ENCODE measurements at places on chromosomes 1 and 21.

DNA sequence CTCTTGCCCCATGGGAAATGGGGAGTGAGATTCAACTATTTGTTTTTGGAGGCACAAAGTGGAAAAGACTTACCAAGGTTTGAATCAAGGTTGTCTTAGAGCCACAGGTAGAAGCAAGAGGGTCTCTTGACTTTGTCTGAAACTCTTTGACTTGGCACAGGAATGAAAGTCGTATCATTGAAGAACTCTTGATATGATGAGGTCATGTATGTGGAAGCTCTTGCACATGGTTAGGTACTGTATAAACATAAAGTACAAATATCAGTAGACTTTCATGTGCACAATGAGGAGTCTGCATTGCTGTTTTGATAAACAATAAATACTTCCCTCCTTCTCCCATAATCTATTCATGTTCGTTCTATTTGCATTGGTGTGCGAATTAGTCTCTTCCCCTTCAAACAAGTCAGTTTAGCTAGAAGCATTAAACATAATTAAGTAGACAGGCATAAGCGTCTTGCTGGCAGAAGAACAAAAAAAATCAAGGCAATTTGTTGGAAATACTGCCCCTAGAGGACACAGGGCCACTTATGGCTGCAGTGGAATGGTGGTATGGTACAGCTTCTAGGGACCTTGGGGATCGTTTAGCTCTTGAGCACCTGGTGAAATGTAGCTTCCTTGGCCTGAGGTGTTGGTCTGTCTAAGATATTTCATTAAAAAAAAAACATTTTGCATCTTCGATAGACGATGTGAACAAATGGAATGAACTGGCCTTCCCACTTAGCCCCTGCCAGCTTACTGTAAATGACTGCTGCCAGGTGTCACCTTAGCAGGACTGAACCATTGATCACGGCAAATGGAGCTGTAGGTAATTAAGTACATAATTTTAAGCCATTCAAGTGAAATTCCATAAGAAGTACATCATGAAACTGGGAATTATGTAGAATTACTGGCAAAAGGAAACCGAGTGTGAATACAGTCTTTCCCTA is 218.0 kb upstream of the GALNT2 start:
- no peak for DNase-seq

DNA sequence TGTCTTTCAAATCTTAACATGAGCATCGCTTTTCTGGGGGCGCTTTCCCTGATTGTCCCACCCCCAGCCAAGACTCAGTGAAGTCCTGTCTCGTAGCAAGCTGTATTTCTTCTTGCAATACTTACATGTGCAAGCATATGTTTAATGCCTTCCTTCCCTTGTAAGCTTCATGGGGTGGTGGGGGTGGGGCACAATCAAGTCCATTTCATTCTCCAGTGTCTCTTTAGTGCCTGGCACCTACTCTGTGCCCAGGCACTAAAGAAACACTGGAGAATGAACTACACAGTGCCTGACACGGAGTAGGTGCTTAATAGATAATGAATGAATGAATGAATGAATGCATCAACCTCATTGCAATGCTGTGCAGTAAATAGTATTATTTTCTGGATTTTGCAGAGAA is 143.1 kb downstream of the PLPP3 start:
- no peak for DNase-seq

- DNase-seq: no peak
Observed at GRCh38 chr1:234958066-234958705, 170.5 kb downstream of the TOMM20 start.

DNA sequence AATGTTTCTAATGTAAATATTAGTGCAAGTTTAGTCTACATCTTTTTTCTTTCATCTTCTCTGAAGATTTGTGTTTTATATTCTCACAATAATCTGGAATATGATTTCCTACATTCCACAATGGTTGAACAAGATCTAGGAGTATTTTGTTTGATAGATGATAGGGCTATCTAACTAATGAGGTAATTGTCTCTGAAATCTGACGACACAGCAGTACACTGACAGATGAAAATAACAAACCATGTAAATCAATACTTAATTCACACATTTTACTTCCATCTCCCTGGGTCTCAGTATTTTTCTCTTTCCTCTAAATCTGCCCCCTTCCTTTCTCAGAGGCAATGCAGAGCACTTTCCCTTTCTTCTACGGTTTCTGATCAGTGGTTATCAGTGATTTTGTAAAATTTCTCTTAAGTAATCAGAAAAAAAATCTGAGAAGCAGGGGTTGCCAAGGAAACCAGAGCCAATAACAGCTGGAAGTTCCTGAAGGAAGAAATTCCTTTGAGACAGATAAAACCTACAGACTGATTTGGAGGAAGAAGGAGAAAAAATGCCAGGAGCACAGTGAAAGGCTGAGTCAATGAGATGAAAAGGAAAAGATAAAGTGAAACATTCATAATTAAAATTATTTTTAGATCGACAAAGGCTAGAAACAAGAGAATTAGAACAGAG is 7.3 kb upstream of the ANKRD13C start:
- no peak for DNase-seq

DNA sequence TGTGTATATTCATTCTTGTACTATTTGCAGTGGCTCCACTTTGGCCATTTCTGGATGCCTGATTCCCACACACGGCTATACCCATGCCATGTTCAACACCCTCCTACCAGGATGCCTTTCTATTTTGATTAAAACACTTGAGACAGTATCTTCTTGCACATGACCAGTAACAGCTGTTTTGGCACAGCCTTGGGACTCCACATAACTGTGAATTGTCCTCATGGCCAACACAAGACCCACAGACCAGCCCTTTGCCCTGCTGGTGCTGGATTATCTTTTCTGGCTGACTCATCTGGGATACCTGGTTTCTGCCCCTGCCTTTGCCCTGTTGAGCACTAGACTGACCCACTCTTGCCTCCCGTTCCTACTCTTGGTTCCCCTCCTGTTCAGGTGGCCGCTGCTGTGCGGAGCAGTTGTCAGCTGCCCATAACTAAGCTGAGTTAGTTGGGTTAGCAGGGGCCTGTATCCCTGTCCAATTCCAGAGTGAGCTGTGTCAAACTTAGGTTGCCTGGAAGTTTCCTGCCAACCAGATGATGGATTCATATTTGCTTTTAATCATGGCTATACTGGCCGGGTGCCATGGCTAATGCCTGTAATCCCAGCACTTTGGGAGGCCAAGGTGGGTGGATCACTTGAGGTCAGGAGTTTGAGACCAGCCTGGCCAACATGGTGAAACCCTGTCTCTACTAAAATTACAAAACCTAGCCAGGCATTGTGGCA is 10.8 kb upstream of the EYA3 start:
- DNase-seq: no peak
